CD4-positive, CD25-positive, alpha-beta regulatory T cell (primary cell): ENCODE measurements at places on chromosomes 1 and 21. TPM values are rescaled to one million over a fixed set of nuclear protein-coding genes. Genes with fewer than 3 reads are reported as not detected.
A peak's percentile ranks its signal among the peaks of the same experiment; 100 is the strongest.

GRCh38 chr1:114334297-114334696 lies 176.7 kb downstream of the TRIM33 start:
- H3K4me3 ChIP-seq, result peak overlapping the region; percentile 33
- DNase-seq, result no peak
- no peaks in the 10 kb centered on the region for H3K36me3 ChIP-seq
- no peaks in the 10 kb centered on the region for H3K27me3 ChIP-seq
- peaks cover 34% of the 10 kb centered on the region for H3K4me1 ChIP-seq

- no peak for DNase-seq
- H3K36me3 ChIP-seq, result no peaks in the 10 kb centered on the region
- peaks cover 2% of the 10 kb centered on the region for H3K27me3 ChIP-seq
- no peaks in the 10 kb centered on the region for H3K4me1 ChIP-seq
- H3K27ac ChIP-seq, result no peak overlapping the region
- no peak overlapping the region for H3K4me3 ChIP-seq
Observed at GRCh38 chr1:175820456-175821025, 77.1 kb upstream of the TNR start.

GRCh38 chr1:85314726-85315125 lies 38.3 kb upstream of the BCL10 start:
- peaks cover 10% of the 10 kb centered on the region for H3K27me3 ChIP-seq
- no peak overlapping the region for H3K4me3 ChIP-seq
- H3K27ac ChIP-seq, result no peak overlapping the region
- H3K4me1 ChIP-seq, result no peaks in the 10 kb centered on the region
- DNase-seq, result no peak

DNA sequence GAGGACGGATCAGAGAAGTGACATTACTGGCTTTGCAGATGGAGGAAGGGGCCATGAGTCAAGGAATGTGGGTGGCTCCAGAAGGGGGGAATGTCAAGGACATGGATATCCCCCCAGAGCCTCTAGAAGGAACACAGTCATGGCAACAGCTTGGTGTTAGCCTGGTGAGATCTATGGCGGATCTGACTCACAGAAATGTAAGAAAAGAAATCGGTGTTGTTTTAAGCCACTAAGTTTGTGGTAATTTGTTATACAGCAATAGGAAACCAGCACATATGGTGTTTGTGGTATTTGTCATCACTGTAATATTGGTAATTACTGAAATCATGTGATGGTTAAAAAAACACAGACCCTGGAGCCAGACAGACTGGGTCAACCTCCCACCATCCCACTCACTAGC lies 236.2 kb downstream of the SETD4 start:
- no peak overlapping the region for H3K4me3 ChIP-seq
- no peaks in the 10 kb centered on the region for H3K36me3 ChIP-seq
- peaks cover 3% of the 10 kb centered on the region for H3K27me3 ChIP-seq
- no peaks in the 10 kb centered on the region for H3K4me1 ChIP-seq
- no peak for DNase-seq

- peaks cover 8% of the 10 kb centered on the region for H3K27me3 ChIP-seq
- H3K4me1 ChIP-seq, result no peaks in the 10 kb centered on the region
Observed at GRCh38 chr1:154807048-154807591, 63.0 kb downstream of the KCNN3 start.

- no peak overlapping the region for H3K4me3 ChIP-seq
- peaks cover 2% of the 10 kb centered on the region for H3K36me3 ChIP-seq
- H3K4me1 ChIP-seq, result no peaks in the 10 kb centered on the region
- no peak overlapping the region for H3K27ac ChIP-seq
Observed at GRCh38 chr1:97632776-97633175, 288.1 kb downstream of the DPYD start.

DNA sequence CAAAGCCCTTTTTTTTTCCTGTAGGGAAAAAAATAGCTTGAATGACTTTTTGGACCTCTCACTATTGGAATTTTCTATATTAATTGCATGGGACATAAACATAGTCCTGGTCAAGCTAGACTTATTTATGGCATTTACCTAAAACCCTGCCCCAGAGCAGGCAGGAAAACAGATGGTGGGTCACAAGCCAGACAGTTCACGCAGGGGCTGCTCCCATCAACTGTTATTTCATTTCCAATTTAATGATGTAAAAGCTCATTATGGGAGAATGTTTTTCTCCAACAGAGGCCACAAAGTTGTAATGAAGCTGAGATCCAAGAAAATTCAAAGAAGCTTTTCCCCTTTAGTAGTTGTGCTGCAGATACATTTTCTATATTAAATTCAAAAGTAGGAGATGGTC lies 99.2 kb downstream of the SGIP1 start:
- no peaks in the 10 kb centered on the region for H3K27me3 ChIP-seq
- no peak for DNase-seq
- H3K36me3 ChIP-seq, result no peaks in the 10 kb centered on the region

GRCh38 chr1:225201447-225201846 lies 226.4 kb downstream of the LBR start:
- H3K27ac ChIP-seq, result no peak overlapping the region
- H3K4me1 ChIP-seq, result no peaks in the 10 kb centered on the region
- H3K4me3 ChIP-seq, result no peak overlapping the region
- DNase-seq, result no peak
- H3K27me3 ChIP-seq, result no peaks in the 10 kb centered on the region

ETS2 gene
- total RNA-seq, result 12.3 TPM

DNM3 gene
- 5.5 TPM for total RNA-seq
